Mononuclear cell (primary cell): ENCODE measurements at places on chromosomes 1 and 21. TPM values are rescaled to one million over a fixed set of nuclear protein-coding genes. Genes with fewer than 3 reads are reported as not detected.

SLC1A7 gene
- total RNA-seq = 0.94 TPM

CELSR2 gene
- total RNA-seq = 1.4 TPM

FCRLA gene
- total RNA-seq = 1.4 TPM

MYCBP gene
- 5.6 TPM for total RNA-seq

CLCA1 gene
- total RNA-seq = not detected

PROK1 gene
- total RNA-seq = not detected

UBE4B gene
- 26.7 TPM for total RNA-seq

RNU1-2 gene
- under 0.01 TPM for total RNA-seq
